ENCODE measurements at places on chromosomes 13 and 19.

DNA sequence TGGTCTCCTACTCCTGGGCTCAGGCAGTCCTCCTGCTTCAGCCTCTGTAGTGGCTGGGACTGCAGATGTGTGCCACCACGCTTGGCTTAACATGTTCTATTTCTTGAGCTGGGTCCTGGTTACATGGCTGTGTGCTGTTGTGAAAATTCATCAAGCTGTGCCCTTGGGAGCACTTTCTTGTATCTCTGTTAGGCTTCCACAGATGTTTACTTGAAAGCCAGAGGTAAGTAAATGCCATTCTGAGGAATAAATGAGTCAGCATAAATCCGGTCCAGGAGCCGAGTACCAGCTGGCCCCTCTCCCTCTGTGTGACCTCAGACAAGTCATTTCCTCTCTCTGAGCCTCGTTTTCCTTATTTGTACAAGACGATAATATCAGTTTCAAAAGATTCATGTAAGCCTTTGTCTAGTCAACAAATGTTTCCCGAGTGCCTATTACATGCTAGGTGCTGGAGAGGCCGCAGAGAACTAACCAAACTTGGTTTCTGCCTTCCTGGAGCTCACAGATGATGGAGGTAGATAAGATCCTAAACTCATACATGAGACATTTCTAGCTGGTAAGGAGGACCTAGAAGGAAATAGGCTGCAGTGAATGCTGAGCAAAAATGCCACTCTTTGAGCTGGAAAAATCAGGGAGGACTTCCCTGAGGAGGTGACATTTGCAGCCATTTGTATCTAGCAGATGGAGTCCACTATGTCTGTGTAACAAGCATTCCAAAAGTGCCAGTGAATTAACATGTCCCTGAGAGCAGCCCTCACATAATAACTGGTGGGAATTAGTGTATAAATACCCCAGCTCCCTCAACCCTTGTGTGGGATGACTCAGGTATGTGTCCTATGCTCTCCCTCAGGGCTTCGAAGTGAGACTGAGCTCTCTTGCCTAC is 2.7 kb upstream of the RASAL3 start:
- DNase-seq: peak; percentile 27

GRCh38 chr19:11159598-11160439 is 4.2 kb upstream of the SPC24 start:
- no peak for DNase-seq

- no peak for DNase-seq
Measured at GRCh38 chr13:28819735-28820098, 422 bp upstream of the MTUS2 start.

- DNase-seq: no peak
Measured at GRCh38 chr19:20470345-20471135, 95.0 kb downstream of the ZNF737 start.

DNA sequence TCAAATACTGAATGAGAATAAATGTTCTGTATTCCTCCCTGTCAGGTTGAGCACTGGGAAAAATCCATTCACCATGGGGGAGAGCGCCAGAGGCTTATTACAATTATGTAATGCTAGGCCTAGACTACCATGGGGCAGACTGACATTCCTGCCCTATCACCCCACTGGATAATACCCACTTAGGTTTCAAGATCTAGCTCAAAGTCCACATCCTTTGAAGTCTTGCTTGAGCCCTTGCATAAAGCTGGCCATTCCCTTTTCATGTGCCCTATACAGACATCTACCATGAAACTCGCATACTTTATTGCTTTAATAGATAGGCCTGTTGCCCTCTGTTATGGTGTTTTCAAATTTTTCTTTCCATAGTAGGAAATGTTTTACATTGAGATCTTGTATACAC is 149.3 kb downstream of the RGCC start:
- DNase-seq: no peak

DNA sequence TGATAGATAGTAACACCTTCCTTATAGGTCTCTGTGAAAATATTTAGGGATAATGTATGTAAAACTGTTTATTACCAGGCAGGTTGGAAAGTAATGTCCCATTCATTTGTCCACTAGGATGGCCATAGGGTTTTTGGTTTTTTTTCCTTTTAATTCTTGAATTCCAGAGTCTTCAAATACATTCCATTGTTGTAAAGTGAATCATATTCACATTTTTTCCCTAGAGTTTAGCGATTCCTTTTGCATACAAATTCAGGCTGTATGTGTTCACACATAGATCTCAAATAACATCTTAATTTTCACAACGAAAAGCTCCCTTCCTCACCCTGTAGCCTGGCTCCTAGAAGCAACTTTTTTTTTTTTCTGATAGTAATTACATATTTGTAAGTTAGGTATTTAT is 1.8 kb upstream of the ZNF557 start:
- DNase-seq: no peak

GRCh38 chr19:43555185-43555770 is 20.0 kb downstream of the XRCC1 start:
- peak; percentile 16 for DNase-seq

Data from RCC 7860 (cell line).